Stomach (tissue), 19 donors: ENCODE measurements at places on chromosomes 6 and 20. TPM values are rescaled to one million over a fixed set of nuclear protein-coding genes. Genes with fewer than 3 reads are reported as not detected.

The SEL1L2 gene
- not detected for total RNA-seq

DNA sequence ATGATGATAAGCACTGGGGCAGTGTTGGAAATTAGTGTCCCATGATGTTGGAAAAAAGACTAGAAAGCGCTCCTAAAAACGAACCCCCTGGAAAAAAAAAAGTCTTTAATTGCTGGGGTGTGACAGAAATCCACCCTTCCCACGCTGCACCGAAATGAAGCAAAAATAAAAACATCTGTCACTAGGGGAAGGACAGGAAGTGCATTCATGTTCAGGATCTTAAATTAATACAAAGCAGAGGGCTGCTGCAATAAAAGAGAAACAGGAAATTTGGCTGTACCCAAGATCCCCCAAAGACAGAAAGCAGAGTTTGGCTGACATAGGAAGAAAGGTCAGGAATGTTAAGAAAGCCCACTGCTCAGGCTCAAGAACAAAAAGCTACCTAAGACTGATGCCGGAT is 333.9 kb downstream of the TBC1D32 start:
- no peak for DNase-seq
- no peak overlapping the region for H3K27ac ChIP-seq
- no peaks in the 10 kb centered on the region for H3K36me3 ChIP-seq
- no peak overlapping the region for H3K4me3 ChIP-seq
- H3K27me3 ChIP-seq, result no peaks in the 10 kb centered on the region

- DNase-seq, result no peak
- H3K4me1 ChIP-seq, result no peaks in the 10 kb centered on the region
- H3K27me3 ChIP-seq, result no peaks in the 10 kb centered on the region
Measured at GRCh38 chr20:33249456-33249855, 13.7 kb downstream of the BPIFA1 start.

The PRL gene
- not detected for total RNA-seq

The SLC52A3 gene
- total RNA-seq, result 24.0 TPM

The ABHD16B gene
- not detected for total RNA-seq

DNA sequence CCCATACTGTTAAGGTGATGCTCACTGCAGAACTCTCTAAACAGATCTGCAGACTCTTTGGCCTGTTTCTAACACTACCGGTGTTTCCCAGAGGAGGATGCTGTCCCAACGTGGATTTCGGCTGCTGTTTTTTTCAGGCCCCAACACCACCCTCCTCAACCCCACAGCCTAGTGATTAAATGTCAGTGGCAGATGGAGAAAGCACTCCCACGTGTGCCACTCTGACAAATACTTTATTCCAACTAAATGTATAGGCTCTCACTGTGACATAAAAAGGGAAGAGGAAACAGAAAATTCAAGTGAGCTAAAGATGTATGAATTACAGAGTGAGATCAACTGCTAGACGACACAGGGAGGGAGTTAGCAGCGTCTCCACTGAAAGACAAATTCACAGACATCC is 3.6 kb downstream of the TBC1D20 start:
- H3K27ac ChIP-seq, result no peak overlapping the region
- H3K27me3 ChIP-seq, result no peaks in the 10 kb centered on the region
- peaks cover 26% of the 10 kb centered on the region for H3K4me1 ChIP-seq
- no peaks in the 10 kb centered on the region for H3K36me3 ChIP-seq

DNA sequence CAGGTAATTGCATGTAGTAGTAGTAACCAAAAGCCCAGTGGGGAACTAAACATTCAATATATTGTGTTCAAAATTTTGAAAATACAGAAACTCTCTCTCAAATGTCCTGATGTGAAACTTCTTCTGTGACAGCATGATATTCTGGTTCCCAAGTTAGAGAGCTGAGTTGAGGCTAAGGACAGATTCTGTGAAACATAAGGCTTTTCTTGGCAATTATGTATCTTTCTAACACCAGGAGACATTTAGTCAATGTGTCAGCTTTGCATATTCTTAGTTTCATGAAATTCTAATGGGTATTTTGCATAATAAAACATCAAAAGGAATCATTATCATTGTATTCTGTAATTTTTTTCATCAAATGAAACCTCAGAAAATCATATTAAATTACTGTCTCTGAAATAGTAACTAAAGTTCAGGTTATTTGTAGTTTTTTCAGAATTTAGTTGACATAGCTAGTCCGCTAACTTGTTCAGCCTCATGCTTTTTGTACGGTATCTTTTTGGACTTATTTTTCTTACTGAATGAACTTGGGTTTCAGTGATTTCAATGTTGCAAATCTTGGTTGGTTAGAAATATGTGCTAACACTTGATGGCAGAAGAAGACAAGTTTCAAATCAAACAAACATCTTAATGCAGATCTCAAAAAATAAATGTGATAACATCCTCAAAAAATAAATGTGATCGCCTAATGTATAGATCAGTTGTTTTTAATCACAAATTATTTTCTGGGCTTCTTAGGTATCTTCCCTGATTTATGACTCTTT is 70.4 kb downstream of the AKAP7 start:
- no peak overlapping the region for H3K27ac ChIP-seq
- DNase-seq, result no peak
- H3K27me3 ChIP-seq, result no peaks in the 10 kb centered on the region
- H3K36me3 ChIP-seq, result no peaks in the 10 kb centered on the region
- H3K4me3 ChIP-seq, result no peak overlapping the region
- no peaks in the 10 kb centered on the region for H3K4me1 ChIP-seq

- no peaks in the 10 kb centered on the region for H3K36me3 ChIP-seq
- peaks cover 11% of the 10 kb centered on the region for H3K27me3 ChIP-seq
- H3K4me3 ChIP-seq, result no peak overlapping the region
- no peak for DNase-seq
- no peak overlapping the region for H3K27ac ChIP-seq
Measured at GRCh38 chr6:32759669-32760068, 3.7 kb downstream of the HLA-DQB2 start.

DNA sequence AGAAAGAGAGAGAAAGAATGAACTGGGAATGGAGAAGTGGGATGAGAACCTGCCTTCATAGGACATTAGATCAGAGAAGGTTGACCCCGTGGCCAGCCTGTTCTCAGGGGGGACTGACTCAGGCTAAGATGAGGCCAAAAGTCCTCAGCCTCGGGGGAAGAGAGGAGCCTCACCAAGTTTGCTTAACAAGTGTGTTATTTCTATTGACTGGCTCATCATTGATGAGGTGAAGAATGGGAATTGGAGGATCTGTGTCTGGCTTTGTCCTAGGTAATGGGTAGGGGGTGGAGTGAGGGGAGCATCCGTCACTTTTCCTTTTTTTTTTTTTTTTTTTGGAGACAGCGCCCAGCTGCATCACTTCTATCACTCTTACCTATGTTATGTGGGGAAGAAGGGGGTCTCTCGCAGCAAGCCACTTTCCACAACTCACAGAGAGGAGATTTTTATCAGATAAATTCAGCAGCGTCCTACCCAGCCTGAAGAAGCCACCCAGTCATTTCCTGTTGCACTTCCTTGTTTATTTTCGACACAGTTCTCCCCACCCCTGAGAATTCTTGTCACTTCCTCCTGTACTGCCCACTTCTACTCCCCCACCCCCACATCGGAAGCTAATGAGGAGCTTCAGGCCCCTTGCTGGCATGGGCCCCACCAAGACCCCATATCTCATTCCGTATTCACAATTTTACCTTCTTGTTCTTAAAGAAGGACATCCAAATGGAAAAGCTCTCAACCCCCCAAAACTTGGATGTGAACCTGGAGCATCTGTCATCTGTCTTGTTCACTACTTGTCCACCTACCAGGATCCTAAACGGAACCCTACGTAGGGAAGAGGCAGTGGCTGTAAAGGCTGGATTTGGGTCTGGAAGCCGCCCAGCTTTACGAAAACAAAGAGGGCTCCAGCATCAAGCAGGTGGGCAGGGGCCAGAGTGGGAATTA is 2.8 kb upstream of the RNASET2 start:
- no peaks in the 10 kb centered on the region for H3K27me3 ChIP-seq
- peaks cover 37% of the 10 kb centered on the region for H3K4me1 ChIP-seq
- peak; percentile 70 for DNase-seq
- H3K36me3 ChIP-seq, result no peaks in the 10 kb centered on the region
- peak overlapping the region; percentile 93 for H3K27ac ChIP-seq
- no peak overlapping the region for H3K4me3 ChIP-seq

GRCh38 chr6:44626616-44627015 is 239.1 kb downstream of the CDC5L start:
- H3K27ac ChIP-seq, result no peak overlapping the region
- peaks cover 22% of the 10 kb centered on the region for H3K27me3 ChIP-seq
- DNase-seq, result no peak
- no peak overlapping the region for H3K4me3 ChIP-seq
- no peaks in the 10 kb centered on the region for H3K4me1 ChIP-seq

- no peaks in the 10 kb centered on the region for H3K4me1 ChIP-seq
- no peak overlapping the region for H3K27ac ChIP-seq
- no peaks in the 10 kb centered on the region for H3K27me3 ChIP-seq
- DNase-seq, result no peak
- no peak overlapping the region for H3K4me3 ChIP-seq
Measured at GRCh38 chr6:12261502-12261901, 28.7 kb upstream of the EDN1 start.

DNA sequence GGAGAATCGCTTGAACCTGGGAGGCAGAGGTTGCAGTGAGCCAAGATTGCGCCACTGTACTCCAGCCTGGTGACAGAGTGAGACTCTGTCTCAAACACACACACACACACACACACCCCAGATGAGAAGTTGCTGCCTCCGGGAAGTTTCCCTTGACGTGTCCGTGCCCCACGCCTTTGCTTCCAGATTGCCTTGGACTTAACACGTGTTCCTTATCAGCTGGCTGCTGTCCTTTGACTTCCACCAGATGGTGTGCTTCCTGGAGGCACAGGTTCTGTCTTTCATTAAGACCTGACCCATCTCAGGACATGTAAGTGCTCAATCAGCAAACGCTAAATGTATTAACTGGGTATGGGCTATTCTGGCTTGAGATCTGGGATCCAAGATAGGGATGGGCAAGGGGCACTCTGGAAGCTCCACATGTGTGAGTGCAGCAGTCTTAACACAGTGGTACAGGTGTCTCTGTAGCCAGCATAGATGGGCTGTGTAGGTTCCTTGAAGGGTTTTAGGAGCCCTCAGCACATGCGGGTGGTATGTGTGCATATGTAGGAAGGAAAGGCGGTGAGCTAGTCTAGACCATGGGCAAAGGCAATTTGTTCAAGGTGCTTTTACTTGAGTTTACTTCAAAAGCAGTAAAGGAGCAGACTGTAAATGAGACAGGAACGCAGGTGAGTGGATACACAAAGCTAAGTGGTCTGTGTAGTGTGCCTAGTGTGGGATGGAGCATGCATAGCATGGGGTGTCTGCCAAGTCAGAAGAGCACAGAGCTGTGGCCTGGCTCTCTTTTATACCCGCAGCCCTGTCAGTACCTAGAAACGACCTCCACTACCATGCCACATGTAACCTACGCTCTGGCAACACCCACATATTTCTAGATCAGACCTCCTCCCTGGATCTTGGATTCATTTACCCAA is 11.6 kb downstream of the PIGT start:
- H3K4me1 ChIP-seq, result peaks cover 14% of the 10 kb centered on the region
- no peaks in the 10 kb centered on the region for H3K27me3 ChIP-seq
- H3K4me3 ChIP-seq, result no peak overlapping the region
- H3K36me3 ChIP-seq, result peaks cover 50% of the 10 kb centered on the region
- peak; percentile 66 for DNase-seq

The FAM120B gene
- total RNA-seq, result 66.5 TPM

The KHDC1L gene
- total RNA-seq, result not detected

GRCh38 chr20:59604741-59605600 is 631 bp downstream of the PHACTR3 start:
- H3K27ac ChIP-seq, result no peak overlapping the region
- H3K4me3 ChIP-seq, result peak overlapping the region; percentile 36
- no peaks in the 10 kb centered on the region for H3K36me3 ChIP-seq
- peaks cover 8% of the 10 kb centered on the region for H3K4me1 ChIP-seq

DNA sequence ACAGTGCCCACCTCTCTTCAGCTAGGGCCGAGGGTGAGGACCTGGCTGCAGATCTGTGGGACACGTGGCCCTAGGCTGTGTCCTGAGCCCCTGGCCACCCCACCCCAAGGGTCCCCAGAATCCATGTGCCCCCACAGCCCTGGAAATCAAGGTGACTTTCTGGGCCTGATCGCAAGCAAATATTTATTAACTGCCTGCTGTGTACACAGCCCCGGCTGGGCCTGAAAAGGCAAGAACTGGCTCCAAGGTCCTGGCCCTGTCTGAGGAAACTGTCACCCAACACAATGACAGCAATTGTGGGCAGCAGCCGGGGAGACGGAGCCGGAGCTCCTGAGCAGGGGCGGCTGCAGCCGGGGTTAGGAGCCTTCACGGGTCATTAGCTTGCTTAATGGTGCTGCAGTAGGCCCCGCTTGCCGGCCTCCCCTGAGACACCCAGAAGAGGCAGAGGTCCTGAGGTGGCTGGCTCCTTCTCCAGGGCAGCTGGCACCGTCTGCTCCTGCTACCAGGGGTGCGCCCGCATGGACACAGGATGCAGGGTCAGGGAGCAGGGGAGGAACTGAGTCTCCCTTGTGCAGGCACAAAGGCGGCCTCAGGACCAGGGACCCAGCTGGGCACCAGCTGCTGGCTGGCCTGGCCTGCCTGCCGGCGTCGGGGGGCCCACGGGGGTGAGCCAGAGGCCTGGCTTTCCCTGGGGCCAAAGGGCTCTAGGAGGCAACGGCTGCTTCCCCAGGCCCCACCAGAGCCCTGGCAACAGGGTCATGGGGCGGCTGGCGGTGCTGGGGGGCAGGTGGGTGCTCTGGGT is 24.1 kb downstream of the NPEPL1 start:
- peak; percentile 24 for DNase-seq
- peaks cover 28% of the 10 kb centered on the region for H3K36me3 ChIP-seq
- H3K4me1 ChIP-seq, result peaks cover 9% of the 10 kb centered on the region
- peaks cover under 1% of the 10 kb centered on the region for H3K27me3 ChIP-seq
- no peak overlapping the region for H3K4me3 ChIP-seq

The ADGRF5 gene
- total RNA-seq, result 18.7 TPM

GRCh38 chr20:50813801-50814200 is 18.9 kb downstream of the BCAS4 start:
- H3K27ac ChIP-seq, result no peak overlapping the region
- DNase-seq, result no peak
- H3K36me3 ChIP-seq, result no peaks in the 10 kb centered on the region
- H3K4me1 ChIP-seq, result peaks cover 18% of the 10 kb centered on the region
- no peaks in the 10 kb centered on the region for H3K27me3 ChIP-seq

DNA sequence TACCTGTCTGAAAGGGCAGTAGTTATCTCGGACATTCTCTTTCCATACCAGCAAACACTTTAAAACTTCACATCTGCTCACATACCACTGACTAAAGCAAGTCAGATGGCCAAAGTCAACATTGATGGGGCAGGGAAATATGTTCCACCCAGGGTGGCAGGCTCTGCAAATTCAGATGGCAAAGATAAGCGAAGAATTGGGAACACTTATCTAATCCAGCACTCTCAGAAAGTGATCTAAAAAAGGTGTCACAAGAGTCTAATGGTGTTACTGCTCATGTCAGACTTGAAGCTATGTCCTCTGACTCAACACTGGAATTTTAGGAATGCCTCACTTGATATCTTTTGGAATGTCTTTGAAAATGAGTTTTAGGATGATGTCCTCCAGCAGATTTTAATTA is 1086.2 kb downstream of the KIF16B start:
- H3K36me3 ChIP-seq, result no peaks in the 10 kb centered on the region
- DNase-seq, result no peak
- H3K4me3 ChIP-seq, result no peak overlapping the region
- H3K27ac ChIP-seq, result no peak overlapping the region
- H3K4me1 ChIP-seq, result no peaks in the 10 kb centered on the region
